ENCODE measurements at places on chromosomes 1 and 21.
A peak's percentile ranks its signal among the peaks of the same experiment; 100 is the strongest.

- DNase-seq = peak; percentile 10
Observed at GRCh38 chr21:18499761-18500376, 96.3 kb upstream of the TMPRSS15 start.

DNA sequence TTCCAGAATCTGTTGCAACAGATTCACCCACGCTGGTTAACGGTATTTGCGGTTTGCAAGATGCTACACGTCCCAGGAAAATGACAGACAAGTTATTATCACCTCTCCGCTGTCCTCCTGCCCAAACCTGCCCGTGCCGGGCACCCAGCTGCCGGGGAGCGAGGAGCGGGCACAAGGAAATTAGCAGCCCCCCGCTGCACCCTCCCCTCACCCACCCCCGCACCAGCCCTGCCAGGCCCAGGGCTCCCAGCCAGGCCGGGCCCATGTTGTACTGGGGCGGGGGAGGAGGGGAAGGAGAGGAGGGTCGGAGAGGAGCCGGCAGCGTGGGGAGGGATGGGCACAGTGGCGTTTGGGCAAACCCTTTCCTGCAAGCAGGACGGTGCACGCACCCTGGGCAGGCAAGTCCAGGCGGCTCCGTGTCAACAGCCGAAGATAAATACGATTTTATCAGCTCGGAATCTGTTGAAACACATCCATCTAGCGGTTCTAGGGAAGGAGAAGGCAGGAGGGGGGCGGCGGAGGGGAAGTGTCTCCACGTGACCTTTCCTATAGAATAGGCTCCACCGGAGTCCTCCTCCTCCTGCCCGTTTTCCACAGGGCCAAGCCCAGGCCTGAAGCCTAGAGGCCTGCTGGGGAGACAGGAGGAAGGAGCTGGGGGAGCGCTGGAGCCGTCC lies 35.1 kb upstream of the CCDC27 start:
- no peak for DNase-seq

GRCh38 chr1:76841460-76841859 lies 25.8 kb upstream of the ST6GALNAC5 start:
- no peak for DNase-seq

DNA sequence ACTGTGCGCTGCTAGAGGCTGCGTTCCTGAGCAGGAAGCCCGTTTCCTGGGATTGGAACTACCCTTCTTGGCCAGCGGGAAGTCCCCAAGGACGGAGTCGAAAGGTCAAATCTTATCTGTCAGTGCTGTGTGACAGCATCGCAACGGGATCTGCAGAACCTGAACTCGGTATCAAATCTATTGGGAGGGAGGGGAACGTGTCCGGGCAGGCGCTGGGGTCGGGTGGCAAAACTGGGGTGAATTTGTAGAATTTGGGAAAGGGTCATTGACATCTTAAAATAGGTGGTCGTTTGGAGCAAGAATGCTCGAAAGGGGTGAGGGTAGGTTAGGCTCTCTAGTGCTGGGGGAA lies 725 bp upstream of the ARPC5 start:
- no peak for DNase-seq

DNA sequence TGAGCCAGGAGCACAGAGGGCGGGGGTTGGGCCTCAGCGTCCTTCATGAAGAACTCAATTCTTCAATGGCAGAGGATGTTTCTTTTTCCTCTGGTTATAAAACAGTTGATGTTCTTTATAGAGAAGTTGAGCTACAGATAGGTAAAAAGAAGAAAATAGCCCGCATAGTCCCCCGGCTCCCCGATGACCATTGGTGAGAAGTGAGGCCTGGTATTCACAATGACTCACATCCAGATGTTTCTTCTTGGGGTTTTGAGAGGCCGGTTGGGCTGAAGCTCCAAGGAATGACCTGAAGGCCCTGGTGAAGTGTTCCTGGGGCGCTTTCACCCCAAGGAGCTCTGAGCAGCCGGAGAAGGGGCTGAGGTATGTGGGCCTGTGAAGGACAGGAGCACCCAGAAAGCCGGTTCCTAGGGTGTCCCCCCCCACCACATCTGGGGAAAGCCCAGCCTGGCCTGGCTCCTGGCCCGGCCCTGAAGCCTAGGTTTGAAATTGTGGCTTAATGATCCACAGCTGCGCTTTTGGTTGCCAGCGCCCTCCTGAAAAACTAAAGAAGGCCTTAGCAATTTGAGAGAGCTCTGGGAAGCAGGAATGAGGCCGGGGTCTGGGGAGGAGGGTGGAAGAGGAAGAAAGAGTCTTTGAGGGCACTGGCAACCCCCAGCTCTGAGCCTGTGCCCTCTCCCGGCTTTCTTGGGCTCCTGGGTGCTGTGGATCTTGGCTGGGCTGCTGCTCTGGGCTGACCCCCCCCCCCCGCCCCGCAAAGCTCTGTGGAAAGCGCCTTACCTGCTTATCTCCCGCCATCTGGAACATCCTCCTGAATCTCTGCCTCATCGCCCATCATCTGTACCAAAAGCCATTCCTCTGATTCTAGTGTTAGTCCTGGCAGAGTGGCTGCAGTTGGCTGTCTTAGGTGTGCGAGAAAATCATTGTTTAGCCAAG lies 444.7 kb downstream of the CAMTA1 start:
- no peak for DNase-seq

- DNase-seq = no peak
Observed at GRCh38 chr1:167545349-167545748, 8.2 kb downstream of the CREG1 start.

DNA sequence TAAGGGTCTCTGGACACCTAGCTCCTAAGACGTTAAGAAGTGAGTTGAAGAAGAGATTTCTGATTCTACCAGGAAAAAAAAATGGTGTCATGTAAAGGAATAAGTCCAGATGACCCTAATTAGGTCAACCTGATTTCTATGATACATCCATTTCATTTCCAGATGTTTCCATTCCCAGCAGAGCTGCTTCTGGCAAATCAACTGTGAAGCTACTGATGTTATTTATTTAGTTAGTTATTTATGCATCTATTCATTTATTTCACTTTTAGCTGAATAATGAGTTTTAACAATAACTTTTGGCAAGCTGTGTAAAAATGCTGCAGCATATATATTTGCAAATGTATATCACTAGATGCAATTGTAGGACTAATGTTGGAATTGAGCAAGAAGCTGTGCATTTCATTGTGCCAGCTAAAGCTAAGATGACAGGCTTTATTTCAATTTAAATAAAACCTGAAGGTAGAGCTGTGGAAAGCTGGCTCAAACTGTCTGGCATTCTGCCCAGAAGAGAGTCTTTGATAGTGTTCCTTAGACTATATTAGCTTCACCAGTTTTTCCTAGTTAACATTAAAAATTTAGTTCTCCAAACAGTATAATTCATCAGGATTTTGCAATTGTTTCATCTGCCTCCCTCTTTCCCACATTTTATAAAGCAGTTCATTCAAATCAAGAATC lies 1164.4 kb upstream of the ADGRL4 start:
- DNase-seq = no peak

- DNase-seq = no peak
Observed at GRCh38 chr1:2984399-2985061, 36.7 kb upstream of the ACTRT2 start.

- DNase-seq = no peak
Observed at GRCh38 chr1:215547011-215547410, 20.1 kb upstream of the KCTD3 start.

DNA sequence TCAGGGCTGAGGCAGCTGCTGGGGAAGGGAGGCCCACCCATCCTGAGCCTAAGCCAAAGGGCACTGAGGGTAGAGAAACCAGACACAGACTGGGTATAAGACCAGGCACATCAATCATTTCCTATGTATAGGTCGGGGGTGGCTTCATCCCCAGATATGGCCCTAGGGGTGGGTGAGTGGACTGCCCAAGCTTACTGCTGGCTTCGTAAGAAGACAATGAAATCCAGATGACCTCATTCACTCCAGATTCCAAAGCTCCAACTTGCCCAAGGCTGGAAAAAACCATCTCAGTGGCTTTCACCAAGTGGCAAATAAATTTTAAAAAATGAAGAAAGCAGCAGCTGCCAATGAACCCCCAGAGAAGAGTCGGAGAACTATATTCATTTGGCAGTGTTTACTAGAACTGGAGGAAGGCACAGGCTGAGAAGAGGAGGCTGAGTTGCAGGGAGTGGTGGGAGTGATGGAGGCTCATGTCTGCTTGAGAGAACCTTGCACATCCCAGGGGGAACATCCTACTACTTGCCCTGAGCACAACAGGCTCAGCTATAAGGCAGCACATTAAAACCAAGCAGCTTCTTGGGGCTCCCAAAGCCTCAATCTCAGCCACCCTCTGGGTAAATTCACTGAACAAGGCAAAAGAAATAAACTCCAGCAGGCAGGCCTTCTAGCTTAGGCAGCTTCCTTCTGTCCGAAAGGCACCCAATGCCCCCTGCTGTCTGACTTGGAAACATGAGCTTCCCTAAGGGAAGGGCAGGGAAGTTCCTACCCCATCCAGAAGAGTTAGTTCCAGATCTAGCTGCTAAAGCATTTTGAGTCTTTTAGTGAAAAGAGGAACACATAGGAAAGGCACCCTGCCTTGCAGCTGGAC lies 14.1 kb downstream of the PEA15 start:
- DNase-seq = peak; percentile 19

DNA sequence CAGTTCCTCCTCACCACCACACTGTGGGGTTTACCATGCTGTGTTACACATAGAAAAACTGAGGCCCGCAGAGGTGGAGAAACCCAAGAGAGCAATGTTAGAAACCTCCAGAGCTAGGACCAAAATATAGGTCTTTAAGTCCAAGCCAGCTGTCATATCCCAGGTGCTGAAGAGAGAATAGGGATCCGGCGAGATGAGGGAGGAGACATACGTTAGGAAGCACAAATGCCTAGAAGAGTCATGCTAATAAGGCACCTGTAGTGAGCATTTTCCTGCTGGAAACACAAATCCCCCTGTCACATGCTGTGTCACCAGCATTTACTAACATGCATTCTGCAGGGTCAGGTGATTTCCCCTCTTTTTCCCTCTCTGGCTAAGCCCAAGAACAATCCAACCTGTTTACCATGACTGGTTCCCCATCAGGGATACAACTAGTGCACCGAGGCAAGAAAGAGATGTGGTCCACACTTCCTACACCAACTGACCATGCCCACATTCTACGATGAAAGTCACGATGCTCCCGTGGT lies 168.6 kb upstream of the CAMK1G start:
- no peak for DNase-seq

DNA sequence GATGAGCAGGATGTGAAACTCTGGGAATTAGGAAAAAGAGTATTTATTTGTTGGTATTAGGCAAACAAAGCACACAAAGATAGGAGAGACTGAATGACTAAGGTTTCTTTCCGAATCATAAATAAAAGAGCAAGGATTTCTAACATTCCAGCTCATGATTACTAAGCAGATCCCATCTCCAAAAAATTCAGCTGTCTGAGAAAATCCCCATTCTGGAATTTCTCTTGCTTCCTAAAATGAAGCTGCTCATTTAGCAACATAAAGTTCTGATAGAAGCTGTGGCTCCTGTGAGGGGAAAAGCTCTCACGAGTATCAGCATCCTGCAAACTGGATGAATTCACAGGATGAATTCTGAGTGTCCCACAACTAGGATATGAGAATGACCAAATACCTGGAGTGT lies 6.7 kb upstream of the SH2D5 start:
- DNase-seq = no peak

GRCh38 chr1:113917400-113918082 lies 11.6 kb upstream of the HIPK1 start:
- no peak for DNase-seq

DNA sequence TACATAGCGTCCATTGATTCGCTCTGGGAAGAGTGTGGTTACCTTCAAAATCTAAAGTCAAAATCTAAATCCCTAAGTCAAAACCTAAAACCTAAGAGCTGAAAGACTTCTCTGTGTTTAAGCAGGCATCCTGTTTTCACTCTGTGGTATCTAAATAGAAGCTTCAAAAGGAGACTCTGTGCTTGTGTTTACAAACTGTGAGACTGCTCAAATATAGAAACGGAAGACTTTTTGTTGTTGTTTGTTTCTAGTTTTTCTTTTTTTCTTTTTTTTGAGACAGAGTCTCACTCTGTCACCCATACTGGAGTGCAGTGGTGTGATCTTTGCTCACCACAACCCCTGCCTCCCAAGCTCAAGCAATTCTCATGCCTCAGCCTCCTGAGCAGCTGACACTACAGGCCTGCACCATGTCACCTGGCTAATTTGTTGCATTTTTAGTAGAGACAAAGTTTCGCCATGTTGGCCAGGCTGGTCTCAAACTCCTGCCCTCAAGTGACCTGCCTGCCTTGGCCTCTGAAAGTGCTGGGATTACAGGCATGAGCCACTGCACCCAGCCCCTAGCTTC lies 425.9 kb downstream of the SMYD3 start:
- no peak for DNase-seq

- no peak for DNase-seq
Observed at GRCh38 chr1:215267495-215267894, 185.0 kb downstream of the KCNK2 start.

GRCh38 chr21:28212061-28212460 lies 780.6 kb downstream of the LTN1 start:
- no peak for DNase-seq

GRCh38 chr1:17313530-17314309 lies 5.7 kb downstream of the PADI4 start:
- DNase-seq = no peak

GRCh38 chr1:33515112-33515511 lies 42.7 kb downstream of the ZSCAN20 start:
- no peak for DNase-seq

- DNase-seq = no peak
Observed at GRCh38 chr1:233386336-233386735, 58.8 kb downstream of the MAP3K21 start.

GRCh38 chr1:3837685-3838084 lies 19.3 kb downstream of the CEP104 start:
- no peak for DNase-seq

GRCh38 chr1:15618655-15619525 lies 1.6 kb downstream of the DDI2 start:
- DNase-seq = no peak

GRCh38 chr1:103106426-103107341 lies 1.6 kb downstream of the COL11A1 start:
- peak; percentile 0 for DNase-seq

DNA sequence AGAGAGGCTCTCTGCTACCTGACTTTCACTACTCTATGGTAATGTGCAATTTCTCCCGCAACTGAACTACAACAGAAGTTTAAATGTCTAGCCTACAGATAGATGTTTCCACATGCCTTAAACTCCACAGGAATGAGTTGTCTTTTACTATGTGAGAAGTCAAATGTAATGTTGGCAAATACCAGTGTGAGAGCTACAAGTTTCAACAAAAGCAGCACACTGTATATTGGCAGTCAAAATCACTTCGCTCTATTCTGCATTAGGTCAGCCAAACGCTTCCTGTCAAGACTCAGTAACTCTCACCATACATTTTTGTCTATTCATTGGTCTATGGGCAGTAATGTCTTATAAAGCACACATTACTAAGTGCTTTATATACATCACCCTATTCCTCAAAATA lies 41.9 kb downstream of the LUZP1 start:
- DNase-seq = no peak

Measured in HCT116 (cell line).